ENCODE measurements at places on chromosomes 4 and X. TPM values are rescaled to one million over a fixed set of nuclear protein-coding genes. Genes with fewer than 3 reads are reported as not detected.

- H3K27me3 ChIP-seq: no peaks in the 10 kb centered on the region
- DNase-seq: no peak
- H3K27ac ChIP-seq: no peak overlapping the region
- no peaks in the 10 kb centered on the region for H3K36me3 ChIP-seq
These were observed 23.8 kb downstream of the SMIM20 start for GRCh38 chr4:25937801-25938200.

DNA sequence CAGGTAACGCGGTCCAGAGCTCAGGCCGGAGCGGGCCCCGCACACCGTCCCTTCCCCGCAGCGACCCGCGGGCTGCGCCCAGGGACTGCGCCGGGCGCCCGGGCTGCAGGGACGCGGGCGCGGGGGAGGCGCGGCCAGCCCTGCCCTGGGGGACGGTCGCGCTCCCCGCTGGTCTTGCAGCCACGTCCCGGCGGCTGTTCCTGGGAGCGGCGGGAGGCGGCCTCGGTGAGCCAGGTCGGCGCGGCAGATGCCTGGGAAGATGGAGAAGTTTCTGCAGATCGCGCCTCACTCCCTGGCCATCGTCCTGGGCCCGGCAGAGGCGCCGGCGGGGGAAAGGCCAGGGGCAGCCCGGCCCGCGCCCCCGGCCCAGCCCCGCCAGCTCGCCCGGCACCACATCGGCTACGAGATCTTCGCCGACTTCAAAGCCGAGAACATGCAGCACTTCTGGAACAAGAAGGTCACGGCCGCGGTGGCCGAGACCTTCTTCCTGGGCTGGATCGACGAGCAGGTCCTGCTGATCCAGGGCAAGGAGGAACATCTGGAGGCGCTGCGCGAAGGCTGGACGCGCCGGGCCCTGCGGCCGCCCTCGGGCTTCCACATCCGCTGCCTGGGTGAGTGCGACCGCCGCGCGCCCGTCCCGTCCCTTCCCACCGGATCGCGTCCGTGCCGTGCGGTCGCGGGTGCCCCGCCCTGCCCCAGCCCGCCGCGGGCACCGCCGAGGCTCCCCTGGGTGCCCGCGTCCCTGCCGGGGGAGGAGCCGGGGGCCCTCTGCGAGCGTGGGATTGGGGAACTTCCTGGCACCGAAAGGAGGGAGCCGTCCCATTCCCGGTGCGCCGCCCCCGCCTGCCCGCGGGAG is 107.4 kb upstream of the STOX2 start:
- DNase-seq: no peak
- peak overlapping the region; percentile 78 for H3K4me3 ChIP-seq
- H3K4me1 ChIP-seq: no peaks in the 10 kb centered on the region
- H3K27me3 ChIP-seq: no peaks in the 10 kb centered on the region
- H3K27ac ChIP-seq: peak overlapping the region; percentile 50
- H3K36me3 ChIP-seq: no peaks in the 10 kb centered on the region

DNA sequence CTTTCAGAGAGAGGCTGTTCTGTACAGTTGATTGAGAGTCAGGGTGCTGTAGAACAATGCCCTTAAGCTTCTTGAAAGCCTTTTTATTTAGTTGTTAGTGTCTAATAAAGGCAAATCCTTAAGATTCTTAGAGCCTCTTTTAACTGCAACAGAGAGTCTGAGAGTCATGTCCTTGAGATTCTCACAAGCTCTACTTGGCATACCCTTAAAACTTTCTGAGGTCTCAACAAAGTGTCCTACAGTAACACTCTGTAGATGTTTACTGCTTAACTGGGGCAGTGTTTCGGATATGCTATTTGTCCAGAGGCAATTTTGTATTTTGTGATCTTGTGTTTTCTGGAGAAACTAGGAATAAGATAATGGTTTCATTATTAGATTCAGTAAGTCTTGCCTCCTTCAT is 209.7 kb downstream of the ARHGAP24 start:
- H3K27me3 ChIP-seq: no peaks in the 10 kb centered on the region
- no peak overlapping the region for H3K4me3 ChIP-seq
- H3K4me1 ChIP-seq: no peaks in the 10 kb centered on the region
- no peak for DNase-seq
- H3K36me3 ChIP-seq: no peaks in the 10 kb centered on the region

ZCCHC4 gene
- 18.7 TPM for total RNA-seq

NHSL2 gene
- 9.2 TPM for total RNA-seq

GUCY1A1 gene
- 75.8 TPM for total RNA-seq

DNA sequence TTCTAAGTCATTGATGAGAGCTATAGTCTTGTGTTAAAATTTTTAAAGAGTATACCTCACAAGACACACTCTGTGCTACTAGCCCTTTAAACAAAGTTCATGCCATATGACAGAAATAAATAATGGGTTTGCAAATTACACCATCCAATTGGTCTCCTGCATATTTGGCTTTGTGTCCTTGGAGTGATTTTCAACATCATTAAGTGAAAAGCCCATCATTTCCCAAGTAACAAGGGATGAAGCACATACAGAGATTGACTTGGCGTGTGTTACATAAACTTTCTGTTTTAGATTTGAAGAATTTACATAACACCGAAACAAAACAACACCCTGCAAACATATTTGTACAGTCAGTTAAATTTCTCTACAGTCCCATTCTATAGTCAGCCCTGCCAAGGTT is 216.9 kb upstream of the NEIL3 start:
- H3K4me1 ChIP-seq: no peaks in the 10 kb centered on the region
- no peak overlapping the region for H3K27ac ChIP-seq

GPR50 gene
- total RNA-seq: not detected

HMGN5 gene
- total RNA-seq: 4.6 TPM

- H3K27ac ChIP-seq: no peak overlapping the region
- H3K4me1 ChIP-seq: no peaks in the 10 kb centered on the region
- H3K4me3 ChIP-seq: peak overlapping the region; percentile 6
- no peaks in the 10 kb centered on the region for H3K36me3 ChIP-seq
- no peak for DNase-seq
- no peaks in the 10 kb centered on the region for H3K27me3 ChIP-seq
These were observed 35.7 kb downstream of the ING2 start for GRCh38 chr4:183540410-183541009.

DNA sequence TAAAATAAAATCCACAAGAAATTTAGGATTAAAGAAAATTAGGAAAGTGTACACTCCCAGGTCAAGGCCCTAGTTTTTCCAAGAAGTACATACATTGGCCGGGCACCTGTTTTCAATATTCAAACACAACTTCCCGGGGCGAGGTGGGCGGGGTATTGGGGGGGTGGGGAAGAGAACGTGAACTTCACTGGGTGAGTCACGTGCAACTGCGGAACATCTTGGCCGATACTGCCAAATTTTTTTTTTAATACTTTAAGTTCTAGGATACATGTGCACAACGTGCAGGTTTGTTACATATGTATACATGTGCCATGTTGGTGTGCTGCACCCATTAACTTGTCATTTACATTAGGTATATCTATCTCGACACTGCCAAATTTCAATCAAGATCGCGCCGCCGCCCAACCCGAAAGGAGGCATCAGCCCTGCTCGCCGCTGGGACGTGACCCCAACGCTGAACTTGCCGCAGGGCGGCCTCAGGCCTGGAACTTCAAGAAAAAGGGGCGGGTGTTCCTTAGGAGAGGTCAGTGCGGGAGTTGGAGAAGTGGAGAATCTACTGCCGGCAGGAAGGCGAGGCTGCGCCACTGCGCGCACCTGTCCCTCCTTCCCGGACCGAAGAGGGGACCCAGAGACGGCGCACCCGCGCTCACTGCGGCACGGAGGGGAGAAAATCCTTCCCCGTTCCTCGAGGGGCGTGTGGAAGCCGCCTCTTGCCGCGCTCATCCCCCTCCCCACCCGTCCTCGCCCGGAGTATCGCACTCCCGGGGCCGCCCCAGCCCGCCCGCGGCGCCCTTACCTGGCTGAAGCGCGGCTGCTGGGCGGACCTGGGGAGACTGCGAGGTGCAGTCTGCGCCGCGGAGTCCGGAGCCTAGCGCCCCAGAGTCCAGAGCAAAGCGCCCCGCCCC is at the start of gene TEC:
Gene TEC, minus strand, starts transcription at position 883 of the 905 bp plus-strand sequence. CDS start 41,224 bp downstream, outside the sequence.
- peak within 1 kb of the TSS; percentile 98 for H3K4me3 ChIP-seq
- peak within 1 kb of the TSS; percentile 86 for H3K27ac ChIP-seq
- no peak for DNase-seq
- H3K27me3 ChIP-seq: no peaks in the 10 kb centered on the region
- no peaks in the 10 kb centered on the region for H3K4me1 ChIP-seq
- no peaks in the 10 kb centered on the region for H3K36me3 ChIP-seq

- no peak for DNase-seq
- H3K4me1 ChIP-seq: no peaks in the 10 kb centered on the region
- H3K4me3 ChIP-seq: no peak overlapping the region
- no peaks in the 10 kb centered on the region for H3K36me3 ChIP-seq
These were observed 52.2 kb downstream of the AFM start for GRCh38 chr4:73533515-73534422.

GRCh38 chrX:119410854-119411253 is 11.7 kb downstream of the SLC25A43 start:
- H3K27me3 ChIP-seq: no peaks in the 10 kb centered on the region
- no peaks in the 10 kb centered on the region for H3K4me1 ChIP-seq
- no peak for DNase-seq
- no peak overlapping the region for H3K4me3 ChIP-seq

DNA sequence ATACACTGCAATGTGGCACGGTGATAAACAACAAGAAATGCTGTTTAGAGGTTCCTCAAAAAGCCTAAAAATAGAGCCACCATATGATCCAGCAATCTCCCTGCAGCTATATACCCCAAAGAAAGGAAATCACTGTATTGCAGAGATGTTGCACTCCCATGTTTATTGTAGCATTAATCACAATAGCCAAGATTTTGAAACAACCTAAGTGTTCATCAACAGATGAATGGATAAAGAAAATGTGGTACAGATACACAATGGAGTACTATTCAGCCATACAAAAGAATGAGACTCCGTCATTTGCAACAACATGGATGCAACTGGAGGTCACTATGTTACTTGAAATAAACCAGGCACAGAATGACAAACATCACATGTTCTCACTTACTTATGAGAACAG is 365.8 kb upstream of the DIPK2B start:
- no peaks in the 10 kb centered on the region for H3K27me3 ChIP-seq
- H3K4me1 ChIP-seq: no peaks in the 10 kb centered on the region
- no peak overlapping the region for H3K27ac ChIP-seq
- H3K4me3 ChIP-seq: no peak overlapping the region
- H3K36me3 ChIP-seq: no peaks in the 10 kb centered on the region
- DNase-seq: no peak

DNA sequence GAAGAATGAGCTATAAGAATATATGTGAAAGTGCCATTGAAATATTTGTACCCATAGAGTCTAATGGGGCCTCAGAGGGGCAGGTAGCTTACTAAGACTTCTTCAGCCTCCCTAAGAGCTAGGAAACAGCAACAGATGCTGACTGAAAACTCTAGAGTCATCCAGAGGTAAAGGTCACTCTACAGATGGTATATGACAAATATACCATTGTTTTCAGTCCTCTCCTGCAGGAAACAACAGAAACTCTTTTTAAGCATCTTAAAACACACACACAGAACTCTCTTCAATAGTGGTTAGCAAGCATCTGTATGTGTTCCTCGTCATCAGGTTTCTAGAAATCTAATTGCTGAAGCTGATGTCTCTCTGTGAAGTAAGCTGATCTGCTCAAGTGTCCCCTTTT is 313.8 kb upstream of the GATB start:
- no peak overlapping the region for H3K4me3 ChIP-seq
- H3K27me3 ChIP-seq: no peaks in the 10 kb centered on the region
- H3K4me1 ChIP-seq: no peaks in the 10 kb centered on the region

DNA sequence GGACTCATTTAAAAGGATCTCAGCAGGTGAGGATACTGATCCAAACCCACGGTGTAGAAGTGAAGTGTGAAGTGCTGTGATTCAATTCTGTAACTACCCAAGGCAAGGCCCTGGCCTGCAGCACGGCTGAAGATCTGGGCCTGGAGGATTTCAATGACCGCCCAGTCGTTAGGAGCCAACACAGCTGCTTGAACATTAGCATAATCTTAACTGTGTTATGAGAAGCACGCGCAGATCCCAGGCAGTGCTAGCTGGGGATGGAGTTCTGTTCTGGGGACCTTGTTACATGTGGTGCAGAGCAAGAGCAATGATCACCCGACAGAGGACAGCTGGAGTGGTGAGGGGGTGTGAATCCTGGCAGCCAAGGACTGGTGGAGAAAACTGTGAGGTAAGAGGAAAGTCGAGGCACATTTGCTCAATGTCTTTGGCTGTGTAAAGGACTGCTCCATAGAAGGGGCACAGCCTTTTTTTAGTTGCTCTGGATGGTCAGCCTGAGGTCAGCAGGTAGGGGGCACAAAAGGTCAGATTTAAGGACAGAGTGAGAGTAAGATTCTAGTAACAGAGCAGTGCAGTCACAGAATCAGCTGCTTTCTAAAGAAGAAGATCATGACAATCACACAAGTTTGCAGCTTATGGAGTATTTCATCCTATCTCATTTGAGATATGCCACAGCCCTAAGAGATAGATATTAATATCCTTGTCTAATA is 181.8 kb downstream of the DCLK2 start:
- DNase-seq: no peak
- H3K36me3 ChIP-seq: no peaks in the 10 kb centered on the region
- peaks cover 7% of the 10 kb centered on the region for H3K4me1 ChIP-seq
- H3K4me3 ChIP-seq: no peak overlapping the region

MTM1 gene
- 14.7 TPM for total RNA-seq

DNA sequence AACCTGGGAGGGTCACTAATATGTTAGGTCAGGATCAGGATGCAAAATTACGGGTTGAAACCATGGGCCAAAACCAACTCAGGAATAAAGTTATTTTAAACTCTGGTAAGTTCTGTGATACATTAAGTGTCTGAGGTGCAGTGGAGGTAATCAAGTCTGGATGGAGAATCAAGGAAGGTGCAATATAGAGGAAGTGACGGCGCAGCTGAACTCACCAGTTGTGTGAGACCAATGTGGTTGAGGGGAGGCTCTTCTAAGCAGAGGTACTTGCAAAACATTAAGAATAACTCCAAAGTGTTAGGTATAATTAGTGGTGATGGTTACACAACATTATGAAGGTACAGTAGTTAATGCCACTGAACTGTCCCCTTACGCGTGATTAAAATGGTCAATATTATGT is 19.7 kb downstream of the GAB3 start:
- DNase-seq: no peak
- H3K4me1 ChIP-seq: no peaks in the 10 kb centered on the region
- H3K4me3 ChIP-seq: no peak overlapping the region
- no peaks in the 10 kb centered on the region for H3K27me3 ChIP-seq

WDR1 gene
- total RNA-seq: 142 TPM

- H3K36me3 ChIP-seq: no peaks in the 10 kb centered on the region
- H3K27ac ChIP-seq: no peak overlapping the region
- no peak for DNase-seq
- peak overlapping the region; percentile 29 for H3K4me3 ChIP-seq
- peaks cover 32% of the 10 kb centered on the region for H3K4me1 ChIP-seq
- H3K27me3 ChIP-seq: peaks cover 96% of the 10 kb centered on the region
These were observed 1.6 kb downstream of the PCDH10 start for GRCh38 chr4:133150486-133151340.
